ENCODE measurements at places on chromosomes 5 and 9.

- DNase-seq: no peak
These were observed 179.0 kb downstream of the ROR2 start for GRCh38 chr9:91771027-91771426.

DNA sequence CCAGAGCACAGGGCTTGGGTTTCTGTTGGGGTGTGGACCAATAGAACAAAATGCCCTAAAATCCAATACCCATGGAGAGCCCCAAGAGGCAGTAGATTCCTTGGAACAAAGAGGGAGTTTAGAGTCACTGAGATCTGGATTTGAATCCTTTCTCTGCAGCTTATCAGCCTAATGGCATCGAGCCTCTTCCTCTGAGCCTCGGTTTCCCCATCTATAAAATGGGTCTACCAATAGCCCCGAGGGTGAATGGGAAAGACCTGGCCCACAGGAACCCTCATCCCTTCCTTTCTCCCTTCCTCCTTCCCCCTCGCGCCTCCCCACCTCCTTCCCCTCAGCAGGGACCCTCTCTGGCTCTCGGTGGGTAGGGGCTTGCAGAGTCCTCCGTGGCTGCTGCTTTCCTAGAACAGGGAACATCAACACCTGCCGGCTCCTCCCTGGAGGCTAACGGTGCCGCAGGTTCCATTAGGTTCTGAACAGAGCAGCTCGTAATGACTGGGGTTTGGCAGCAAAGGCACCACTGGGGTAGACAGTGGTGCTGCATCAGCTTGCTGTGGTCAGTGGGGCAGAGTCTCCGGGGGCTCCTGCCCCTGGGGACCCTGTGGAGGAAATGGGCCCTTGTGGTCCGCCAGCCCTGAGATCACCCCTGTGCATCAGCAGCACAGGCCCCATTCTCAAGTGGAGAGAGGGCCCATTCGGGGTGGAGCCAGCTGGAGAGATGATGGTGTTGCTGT, 40.3 kb downstream of the NEK6 start:
- no peak for DNase-seq

DNA sequence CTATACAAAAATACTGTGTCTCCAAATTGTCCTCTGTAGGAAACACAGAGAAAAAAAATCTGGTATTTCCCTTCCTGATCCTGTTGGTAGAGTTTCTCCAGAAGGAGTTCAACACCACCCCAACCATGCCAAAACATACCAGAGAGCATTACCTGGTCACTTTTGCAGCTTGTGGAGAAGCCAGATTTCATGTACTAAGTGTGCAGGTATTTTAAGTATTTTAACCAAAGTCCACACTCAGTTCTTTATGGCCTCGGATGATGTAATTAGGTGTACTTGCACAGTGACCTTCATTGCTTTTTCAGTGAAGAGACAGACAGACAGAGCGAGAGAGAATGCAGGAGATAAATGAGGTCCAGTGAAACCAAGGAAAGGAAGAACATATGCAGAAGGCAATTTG, 2046.8 kb upstream of the CDH9 start:
- DNase-seq: no peak

- no peak for DNase-seq
These were observed 14.1 kb upstream of the NNT start for GRCh38 chr5:43588842-43589241.

DNA sequence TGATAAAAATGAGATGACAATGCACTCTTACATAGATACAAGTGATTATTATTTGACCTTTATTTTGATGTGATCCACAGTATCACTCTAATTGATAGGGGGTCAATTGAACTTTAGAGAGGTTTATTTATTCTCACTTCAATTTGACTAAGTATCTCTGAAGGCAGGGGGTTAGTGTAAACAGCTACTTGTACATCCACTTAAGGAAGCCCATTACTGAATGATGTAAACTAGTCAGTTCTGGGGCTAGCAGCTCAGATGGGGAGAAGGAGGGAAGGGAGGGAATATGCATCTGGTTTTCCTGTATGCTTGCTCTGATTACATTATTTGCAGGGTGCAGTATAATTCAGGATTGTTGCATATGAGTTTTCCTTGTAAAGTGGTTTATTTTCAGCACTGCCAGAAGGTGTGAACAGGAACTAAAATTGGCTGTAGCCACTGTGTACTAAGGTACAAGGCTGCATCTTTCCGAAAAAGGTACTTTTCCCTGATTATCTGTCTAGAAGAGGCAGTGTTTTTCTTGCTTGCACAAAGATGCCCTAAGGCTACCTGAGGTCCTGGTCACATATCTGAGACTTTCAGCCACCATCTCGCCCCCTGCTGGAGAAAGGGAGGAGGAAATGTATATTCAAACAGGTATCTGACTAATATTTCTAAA, 51.2 kb downstream of the MRPS27 start:
- DNase-seq: no peak

GRCh38 chr5:118597543-118597942, 390.8 kb downstream of the DTWD2 start:
- DNase-seq: no peak

DNA sequence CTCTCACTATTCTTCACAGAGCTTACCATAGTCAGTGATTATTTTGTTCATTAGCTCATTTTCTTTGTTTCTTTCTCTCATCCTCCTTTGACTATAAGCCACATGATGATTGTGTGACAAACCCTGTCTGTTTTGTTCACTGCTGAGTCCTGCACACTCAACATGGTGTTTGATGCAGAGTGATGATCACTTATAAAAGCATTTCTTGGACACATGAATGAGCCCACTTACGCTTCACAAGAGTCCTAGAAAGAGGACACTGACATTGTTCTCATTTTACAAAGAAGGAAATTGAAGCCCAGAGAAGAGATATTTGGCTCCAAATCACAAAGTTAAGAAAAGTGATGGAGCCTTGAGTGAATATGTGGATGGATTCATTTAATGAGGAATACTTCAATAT, 13.4 kb downstream of the ABLIM3 start:
- no peak for DNase-seq

DNA sequence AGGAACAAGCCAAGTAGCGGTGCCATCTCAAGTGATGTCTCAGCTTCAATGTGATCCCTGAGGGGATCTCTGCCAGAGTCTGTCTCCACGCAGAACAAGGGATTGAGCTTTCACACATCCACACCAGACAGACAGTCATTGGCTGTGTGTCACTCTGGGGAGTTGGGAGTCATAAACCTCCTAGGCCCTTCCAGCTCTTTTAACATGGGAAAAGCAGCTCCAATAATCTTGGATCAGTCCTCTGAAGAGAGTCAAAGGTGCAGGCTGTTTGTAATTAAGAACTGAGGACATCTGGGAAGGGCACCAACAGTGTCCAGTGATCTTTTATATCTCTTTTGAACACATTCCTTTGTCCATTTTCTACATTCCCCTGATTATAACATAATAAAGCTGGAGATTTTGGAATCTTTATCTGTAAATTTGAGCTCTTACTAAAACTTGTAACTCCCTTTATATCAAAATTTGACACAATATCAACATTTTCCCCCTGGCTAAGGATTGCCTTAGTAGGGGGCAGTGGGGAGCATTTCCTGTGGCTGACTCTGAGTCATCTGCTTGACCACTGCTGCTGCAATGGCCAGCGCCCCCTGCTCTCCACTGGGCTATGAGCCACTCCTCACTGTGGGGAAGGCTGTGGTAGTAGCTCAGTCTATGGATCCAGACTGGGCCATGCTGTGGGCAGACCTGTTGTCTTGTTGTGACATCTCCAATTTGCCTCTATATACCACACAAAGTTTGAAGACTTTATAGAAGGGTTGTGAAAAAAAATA, 284.4 kb downstream of the OSTF1 start:
- no peak for DNase-seq

GRCh38 chr5:54024466-54024865, 285.9 kb downstream of the ARL15 start:
- no peak for DNase-seq

DNA sequence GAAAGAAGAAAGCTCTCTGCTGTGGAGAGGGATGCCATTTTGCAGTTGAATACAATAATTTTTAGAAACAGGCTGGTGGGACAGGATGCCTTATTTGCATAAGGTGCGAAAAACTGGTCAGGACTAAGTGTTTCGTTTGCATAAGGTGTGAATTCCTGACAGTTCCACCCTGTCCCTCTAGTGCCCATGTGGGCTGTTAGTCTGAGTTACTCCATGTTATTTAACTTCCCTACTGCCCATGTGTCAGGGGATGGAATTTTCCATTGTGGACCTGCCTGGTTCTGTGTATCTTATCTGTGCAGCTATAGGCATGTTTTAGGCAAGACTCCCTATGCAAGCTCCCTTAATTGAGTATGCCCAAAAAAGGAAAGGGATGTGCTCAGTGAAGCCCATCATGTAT, 35.3 kb upstream of the NFIL3 start:
- no peak for DNase-seq

- DNase-seq: no peak
These were observed 185.2 kb downstream of the GADD45G start for GRCh38 chr9:89789922-89790510.

GRCh38 chr9:137423514-137424291, 510 bp downstream of the NOXA1 start:
- no peak for DNase-seq

DNA sequence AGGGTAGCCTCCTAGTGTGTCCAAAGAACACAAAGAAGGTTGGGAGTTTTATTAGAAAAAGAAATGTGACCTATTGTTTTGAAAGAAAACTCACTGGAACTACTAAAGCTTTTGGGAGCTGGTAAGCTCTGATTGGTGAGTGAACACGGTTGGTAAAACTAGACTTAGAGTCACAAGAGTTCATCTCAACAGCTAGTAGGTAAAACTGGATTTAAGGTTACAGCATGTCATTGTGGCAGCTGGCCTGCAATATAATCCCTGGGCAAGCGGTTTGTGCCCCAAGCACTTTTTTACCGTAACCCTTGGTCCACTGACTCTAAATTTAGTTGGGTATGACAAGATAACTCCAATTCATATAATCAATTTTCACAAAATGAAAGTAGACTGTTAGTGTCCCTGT, 47.4 kb downstream of the UBAP2 start:
- DNase-seq: no peak

DNA sequence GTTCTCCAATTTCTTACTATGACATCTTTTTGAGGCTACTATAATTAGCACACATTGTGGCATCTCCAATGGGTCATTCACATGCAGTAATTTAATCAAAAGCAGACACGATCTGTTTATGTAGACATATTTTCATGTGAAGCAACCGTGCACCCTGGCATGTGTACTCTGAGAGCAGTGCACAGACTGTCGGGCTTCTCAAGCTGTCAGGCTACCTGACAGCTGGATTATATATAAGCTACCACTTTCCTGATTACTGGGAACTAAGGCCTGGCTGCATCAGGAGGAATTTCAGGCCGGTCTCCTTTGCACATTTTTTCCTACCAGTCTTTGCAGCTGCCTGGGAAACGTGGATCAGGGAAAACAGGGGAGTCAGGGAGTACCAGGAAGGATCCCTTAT, 197.5 kb downstream of the MAPKAP1 start:
- no peak for DNase-seq

GRCh38 chr5:78677777-78678668, 29.5 kb upstream of the LHFPL2 start:
- DNase-seq: no peak

GRCh38 chr5:92860061-92860460, 721.0 kb downstream of the NR2F1-AS1 start:
- no peak for DNase-seq

Measured in cerebellar nuclear complex (tissue), 1 donor.